ENCODE measurements at places on chromosomes 6 and 20. TPM values are rescaled to one million over a fixed set of nuclear protein-coding genes. Genes with fewer than 3 reads are reported as not detected.

DNA sequence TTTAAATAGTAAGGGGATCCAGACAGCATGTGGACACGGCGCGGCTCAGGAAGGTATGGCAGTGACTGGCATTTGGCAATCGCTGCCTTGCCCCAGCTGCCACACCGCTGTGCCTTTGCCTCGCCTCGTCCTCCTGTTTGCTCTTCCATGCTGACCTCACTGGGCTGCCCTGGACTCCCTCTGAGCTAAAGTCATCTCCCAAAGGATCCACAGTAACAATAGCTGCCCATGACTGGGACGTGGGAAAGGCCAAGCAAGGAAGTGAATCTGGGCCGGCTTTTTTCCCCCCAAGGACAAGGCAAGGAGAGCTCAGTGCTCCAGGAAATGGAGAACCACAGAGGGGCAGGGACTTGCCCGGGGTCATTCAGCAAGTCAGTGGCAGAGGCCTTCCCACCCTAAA, 48.1 kb downstream of the JPH2 start:
- DNase-seq = peak; percentile 54
- peak overlapping the region; percentile 90 for H3K27ac ChIP-seq
- no peaks in the 10 kb centered on the region for H3K36me3 ChIP-seq
- no peak overlapping the region for H3K4me3 ChIP-seq
- no peaks in the 10 kb centered on the region for H3K27me3 ChIP-seq

Gene ETV7
- not detected for total RNA-seq

Gene C20orf202
- total RNA-seq = 0.34 TPM

DNA sequence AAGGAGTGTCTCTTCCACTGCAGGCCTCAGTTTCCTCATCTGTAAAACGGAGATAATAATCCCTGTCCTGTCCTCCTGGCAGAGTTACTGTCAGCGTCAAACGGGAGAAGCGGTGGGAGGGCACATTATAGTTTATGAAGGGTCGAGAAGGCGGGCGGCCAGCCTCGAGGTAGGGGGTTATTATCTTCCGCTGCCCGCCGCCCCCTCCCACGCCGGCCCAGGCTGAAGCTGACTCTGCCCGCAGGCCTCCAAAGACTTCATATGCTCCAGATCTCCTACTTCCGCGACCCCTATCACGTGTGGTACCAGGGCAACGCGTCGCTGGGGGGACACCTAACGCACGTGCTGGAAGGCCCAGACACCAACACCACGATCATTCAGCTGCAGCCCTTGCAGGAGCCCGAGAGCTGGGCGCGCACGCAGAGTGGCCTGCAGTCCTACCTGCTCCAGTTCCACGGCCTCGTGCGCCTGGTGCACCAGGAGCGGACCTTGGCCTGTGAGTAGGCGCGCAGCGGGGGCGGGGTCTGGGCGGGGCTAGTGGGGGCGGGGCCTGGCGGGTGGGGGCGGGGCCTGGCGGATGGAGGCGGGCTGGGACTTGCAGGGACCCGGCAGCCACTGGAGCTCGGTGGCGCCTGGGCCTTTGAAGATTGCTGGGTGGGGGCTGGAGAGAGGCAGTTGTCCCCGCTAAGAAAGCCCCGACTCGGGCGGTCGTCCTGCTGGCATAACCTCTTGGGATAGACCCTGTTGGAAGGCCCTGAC, 2.8 kb downstream of the PROCR start:
- no peak overlapping the region for H3K27ac ChIP-seq
- H3K4me3 ChIP-seq = no peak overlapping the region
- no peaks in the 10 kb centered on the region for H3K27me3 ChIP-seq
- H3K36me3 ChIP-seq = no peaks in the 10 kb centered on the region

Gene DEFB132
- not detected for total RNA-seq

GRCh38 chr6:104771258-104771832, 88.4 kb downstream of the HACE1 start:
- H3K27ac ChIP-seq = no peak overlapping the region
- DNase-seq = no peak
- no peaks in the 10 kb centered on the region for H3K27me3 ChIP-seq
- no peak overlapping the region for H3K4me3 ChIP-seq

GRCh38 chr20:2168946-2169345, 67.3 kb downstream of the STK35 start:
- H3K4me3 ChIP-seq = no peak overlapping the region
- H3K27ac ChIP-seq = no peak overlapping the region
- peaks cover 5% of the 10 kb centered on the region for H3K27me3 ChIP-seq
- H3K4me1 ChIP-seq = peaks cover 3% of the 10 kb centered on the region
- no peaks in the 10 kb centered on the region for H3K36me3 ChIP-seq

GRCh38 chr6:1076531-1077459, 235.1 kb upstream of the FOXQ1 start:
- H3K27ac ChIP-seq = no peak overlapping the region
- H3K36me3 ChIP-seq = no peaks in the 10 kb centered on the region
- H3K27me3 ChIP-seq = peaks cover 21% of the 10 kb centered on the region
- H3K4me3 ChIP-seq = no peak overlapping the region
- H3K4me1 ChIP-seq = no peaks in the 10 kb centered on the region
- no peak for DNase-seq

Gene CDC40
- total RNA-seq = 18.9 TPM

DNA sequence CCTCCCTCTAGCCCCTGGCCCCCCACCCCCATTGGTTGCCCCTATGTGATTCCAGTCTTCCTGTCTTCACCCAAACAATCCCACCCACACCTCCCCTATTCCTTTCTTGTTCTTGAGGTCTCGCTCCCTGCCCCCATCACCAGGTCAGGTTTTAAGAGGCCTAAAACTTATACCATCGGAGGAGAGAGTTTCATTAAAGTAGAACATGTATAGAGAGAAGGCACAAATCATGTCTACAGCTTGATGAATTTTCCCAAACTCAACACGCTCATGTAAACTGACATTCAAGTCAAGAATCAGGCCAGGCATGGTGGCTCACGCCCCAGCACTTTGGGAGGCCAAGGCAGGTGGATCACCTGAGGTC, 44.5 kb downstream of the TGM2 start:
- H3K27me3 ChIP-seq = no peaks in the 10 kb centered on the region
- no peaks in the 10 kb centered on the region for H3K36me3 ChIP-seq
- no peak overlapping the region for H3K4me3 ChIP-seq
- DNase-seq = peak; percentile 2
- no peak overlapping the region for H3K27ac ChIP-seq
- H3K4me1 ChIP-seq = peaks cover 6% of the 10 kb centered on the region

DNA sequence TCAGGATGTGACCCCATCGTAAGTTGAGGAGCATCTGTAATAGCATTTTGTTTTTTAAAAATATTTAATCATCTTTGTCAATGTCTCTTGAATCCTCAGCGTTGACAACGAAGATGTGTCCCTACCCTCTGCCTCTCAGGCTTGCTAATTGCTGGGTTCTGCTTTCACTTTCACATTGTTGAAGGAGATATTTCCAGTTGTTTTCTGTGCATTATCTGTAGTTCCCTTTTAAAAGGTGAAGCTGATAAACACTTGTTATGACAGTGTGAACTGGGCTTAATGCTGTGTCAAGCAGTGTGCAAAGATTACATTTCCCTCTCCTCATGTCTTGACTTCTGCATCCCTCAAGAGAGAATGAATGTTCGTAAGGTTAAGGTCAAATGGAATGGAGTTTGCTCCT, 54.9 kb downstream of the CSE1L start:
- peaks cover 95% of the 10 kb centered on the region for H3K36me3 ChIP-seq
- no peaks in the 10 kb centered on the region for H3K4me1 ChIP-seq
- no peak overlapping the region for H3K27ac ChIP-seq
- no peaks in the 10 kb centered on the region for H3K27me3 ChIP-seq
- no peak overlapping the region for H3K4me3 ChIP-seq

Gene MLN
- total RNA-seq = not detected

GRCh38 chr20:25444556-25444955, 37.1 kb downstream of the GINS1 start:
- H3K4me1 ChIP-seq = no peaks in the 10 kb centered on the region
- no peak for DNase-seq
- H3K27me3 ChIP-seq = no peaks in the 10 kb centered on the region

Data from heart right ventricle (tissue), 16 donors.